ENCODE measurements at places on chromosomes 2 and 18.
A peak's percentile ranks its signal among the peaks of the same experiment; 100 is the strongest.

GRCh38 chr18:12397793-12398192, 9.9 kb upstream of the PRELID3A start:
- DNase-seq: no peak

DNA sequence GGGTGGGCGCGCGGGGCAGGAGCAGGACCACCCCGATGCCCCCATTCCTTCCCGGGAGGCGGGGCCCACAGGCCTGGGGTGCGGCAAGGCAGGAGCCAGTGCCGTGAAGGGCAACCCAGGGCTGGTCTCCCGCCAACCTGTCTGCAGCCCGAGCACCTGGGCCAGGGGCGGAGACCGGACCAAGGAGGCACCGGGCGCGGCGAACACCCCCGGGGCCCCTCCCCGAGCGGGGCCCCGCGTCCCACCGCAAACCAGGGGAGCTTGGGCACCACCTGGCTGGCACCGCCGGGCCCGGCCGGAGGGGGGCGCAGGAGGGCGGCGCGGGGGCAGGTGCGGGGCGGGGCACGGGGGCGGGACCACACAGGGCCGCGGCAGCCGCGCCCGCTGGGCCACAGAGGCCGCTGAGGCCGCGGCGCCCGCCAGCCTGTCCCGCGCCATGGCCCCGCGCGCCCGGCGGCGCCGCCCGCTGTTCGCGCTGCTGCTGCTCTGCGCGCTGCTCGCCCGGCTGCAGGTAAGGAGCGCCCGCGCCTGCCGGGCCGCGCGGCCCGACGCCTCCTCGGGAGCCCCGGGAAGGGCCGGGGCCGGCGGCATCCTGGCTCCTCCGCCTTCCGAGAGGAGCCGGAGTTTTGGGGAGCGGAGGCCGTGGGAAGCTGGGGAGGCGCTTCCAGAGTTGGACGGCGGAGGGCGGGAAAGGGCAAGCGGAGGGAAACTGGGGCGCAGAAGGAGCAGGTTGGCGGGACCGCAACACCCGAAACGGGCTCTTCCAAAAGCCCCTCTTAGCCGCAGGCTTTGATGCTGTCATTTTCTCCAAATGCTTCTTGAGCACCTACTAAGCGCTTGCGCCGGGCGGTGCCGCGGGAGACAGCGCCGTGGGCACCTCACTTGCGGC, at the start of gene TNFRSF11A:
Gene TNFRSF11A (plus strand): TSS at position 394 of the 889 bp plus-strand sequence. CDS start 43 bp downstream, at position 437.
- DNase-seq: peak; percentile 79

- DNase-seq: no peak
Observed at GRCh38 chr2:65687614-65688013, 255.2 kb upstream of the SPRED2 start.

DNA sequence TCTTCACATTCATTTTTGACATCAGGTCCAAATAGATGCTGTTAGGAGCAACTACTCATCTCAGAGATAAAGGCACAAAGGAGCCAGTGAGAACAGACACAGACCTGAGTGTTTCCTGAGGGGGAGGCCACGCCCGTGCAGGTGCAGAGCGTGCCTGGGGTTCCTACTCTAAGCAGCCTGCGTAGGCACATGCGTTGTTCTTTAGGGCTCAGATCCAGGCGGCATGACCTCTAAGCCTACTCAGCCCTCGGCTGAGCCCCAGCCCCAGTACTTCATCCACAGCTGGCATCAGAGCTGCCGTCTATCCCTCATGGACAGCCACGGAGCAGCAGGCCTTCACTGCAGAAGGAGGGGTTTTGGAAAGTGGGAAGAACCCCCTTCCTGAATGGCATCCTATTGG, 54.9 kb upstream of the PXDN start:
- no peak for DNase-seq

DNA sequence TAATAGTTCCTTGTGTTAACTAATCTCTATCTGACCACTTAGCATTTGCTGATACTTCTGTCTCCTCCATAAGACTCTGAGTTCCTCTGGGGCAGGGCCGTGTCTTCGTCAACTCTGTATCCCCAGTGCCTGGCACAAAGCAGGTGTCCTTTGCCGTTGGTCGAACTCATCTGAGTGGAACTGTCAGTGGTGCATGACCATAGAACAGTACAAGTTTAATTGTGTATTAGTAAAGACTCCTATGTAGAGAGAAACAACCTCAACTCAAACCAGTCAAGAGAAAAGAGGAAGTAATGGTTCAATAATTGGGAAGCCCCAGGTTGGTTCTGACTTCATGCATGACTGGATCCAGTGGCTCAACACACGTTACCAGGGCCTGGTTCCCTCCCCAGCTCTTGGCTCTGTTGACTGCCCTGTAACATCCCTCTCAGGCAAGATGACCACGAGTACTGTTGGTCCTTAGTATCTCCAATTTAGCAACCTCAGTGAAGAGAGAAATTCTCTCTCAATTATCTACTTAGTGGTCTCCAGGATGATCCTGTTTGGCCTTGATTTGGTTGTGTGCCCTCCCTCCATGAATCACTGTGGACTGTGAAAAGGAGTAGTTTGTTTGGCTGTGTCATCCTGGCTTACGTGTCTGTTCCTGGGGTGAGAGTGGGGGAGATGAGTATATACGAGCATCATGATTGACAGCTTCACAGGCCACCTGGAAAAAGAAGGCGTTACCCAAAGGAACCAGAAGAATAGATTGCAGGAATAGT, 58.5 kb upstream of the MSH6 start:
- no peak for DNase-seq

- DNase-seq: no peak
Observed at GRCh38 chr2:194486326-194486725, 1170.7 kb upstream of the SLC39A10 start.

DNA sequence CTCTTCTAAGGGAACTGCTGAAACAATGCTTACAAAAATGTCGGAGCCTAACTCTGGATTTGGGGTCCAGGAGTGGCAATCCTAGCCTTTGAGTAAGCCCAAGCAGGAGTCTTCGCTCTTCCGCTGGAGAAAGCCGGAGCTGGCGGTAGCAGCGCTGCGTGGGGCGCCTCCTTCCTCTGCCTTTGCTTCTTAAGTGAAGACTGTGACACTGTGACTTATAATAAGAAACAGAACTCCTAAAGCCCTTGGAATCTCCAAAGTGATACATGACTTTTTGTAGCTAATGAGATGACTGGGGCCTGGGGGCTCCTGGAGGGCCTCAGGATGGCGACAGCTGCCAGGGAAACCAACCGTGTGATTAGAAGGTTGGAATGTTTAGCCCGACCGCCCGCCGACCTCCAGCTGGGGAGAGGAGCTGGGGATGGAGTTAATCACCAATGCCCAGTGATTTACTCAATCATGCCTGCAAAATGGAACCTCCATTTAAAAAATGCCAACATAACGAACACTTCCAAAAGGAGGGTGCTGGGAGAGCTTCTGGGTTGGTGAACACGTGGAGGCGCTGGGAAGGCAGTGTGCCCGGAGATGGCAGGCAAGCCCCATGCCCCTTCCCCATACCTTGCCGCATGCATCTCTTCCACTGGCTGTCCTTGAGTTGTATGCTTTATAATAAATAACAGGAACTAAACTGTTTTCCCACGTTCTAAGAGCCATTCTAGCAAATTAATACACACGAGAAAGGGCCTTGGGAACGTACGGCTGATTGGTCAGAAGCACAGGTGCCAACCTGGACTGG, 29.0 kb upstream of the MAL start:
- DNase-seq: no peak

DNA sequence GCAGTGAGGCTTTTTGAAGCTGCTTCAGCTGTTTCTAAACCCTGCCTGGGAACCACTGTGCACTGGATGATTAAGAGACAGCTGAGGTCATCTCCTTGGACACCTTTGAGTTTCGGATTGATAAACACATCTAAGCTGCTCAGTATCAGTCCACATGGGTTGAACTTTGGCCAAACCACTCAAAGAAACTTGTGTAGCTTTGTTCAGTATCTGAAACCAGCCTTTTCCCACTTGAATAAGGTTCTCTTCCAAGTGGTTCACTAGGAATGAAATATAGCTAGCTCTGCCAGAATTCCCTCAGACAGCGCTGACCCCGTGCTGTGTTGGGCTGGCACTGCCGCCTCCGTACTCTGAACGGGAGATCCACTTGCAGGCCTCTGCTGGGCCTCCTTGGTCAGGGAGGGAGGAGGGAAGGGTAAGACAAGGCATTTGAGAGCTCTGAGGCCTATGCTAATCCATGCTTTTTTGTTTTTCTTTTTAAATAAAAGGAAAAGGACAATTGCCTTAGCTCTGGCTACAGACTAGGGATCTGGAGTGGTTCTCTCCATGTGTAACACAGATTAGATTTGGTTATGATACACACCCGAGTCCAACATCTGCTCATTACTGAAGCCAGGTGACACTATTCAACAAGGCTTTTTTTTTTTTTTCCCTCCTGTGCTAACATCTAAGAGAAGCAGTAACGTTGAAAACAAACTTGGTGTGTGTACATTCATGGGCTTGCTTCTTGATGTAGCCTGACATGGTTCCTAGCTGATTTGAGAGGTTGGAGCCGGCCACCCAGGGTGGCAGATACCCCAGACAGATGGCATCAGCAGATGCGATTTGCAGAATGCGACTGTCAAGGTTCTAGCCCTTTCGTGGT, 67.7 kb downstream of the NCK2 start:
- peak; percentile 62 for DNase-seq

DNA sequence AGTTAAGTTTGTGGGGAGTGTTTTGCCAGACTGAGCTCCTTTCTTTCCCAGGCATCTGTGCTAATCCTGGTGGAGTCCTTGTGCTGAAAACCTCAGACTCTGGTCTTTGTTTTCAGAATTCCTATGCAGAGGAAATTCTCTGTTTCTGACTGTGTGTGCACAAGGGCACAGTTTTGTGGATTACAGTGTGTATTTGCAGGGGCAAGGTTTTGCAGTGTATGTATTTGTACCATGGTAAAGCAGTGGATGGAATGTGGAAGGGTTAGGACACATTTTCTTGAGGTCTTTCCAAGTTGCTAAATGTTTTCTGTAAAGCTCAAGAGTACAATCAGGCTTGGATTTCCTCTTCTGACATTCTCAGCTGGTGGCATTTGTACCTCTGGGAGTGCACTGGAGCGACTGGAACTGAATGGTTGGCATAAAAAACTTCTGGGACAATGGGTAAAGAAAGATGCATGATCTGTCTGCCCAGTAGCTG, 139.5 kb upstream of the RND3 start:
- DNase-seq: no peak

DNA sequence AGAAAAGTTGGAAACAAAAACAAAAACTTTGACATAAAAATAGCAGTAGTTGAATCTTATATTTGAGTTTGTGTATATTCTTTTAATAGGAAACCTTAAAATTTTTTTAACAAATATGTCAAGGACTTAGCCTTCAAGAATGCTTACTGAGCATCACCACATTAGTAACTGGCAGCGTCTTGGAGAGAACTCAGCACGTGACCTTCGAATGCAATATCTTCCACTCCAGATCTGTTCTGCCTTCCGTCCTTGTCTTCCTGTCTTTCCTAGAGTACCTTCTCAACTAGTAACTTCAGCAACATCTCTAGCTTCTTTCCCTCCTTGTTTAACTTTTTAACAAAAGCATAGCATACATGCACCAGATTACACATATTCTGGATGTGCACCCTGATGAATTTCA, 972 bp downstream of the RSAD2 start:
- no peak for DNase-seq

DNA sequence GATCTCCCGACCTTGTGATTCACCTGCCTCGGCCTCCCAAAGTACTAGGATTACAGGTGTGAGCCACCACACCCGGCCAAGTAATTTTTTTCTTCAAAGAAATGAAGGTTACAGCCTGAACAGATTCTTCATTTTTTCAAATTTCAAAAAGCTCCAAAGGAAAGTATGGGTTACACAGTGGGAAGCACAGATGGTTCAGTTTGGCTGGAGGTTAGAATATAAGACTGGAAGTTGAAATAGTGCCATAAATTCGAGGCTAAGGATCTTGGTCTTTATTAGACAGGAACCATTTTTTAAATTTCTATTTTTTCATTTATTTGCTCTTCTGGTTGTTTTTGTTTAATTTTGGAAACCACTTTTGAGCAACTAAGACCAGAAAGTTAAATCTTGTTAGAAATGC, 120.0 kb downstream of the STK39 start:
- DNase-seq: no peak

DNA sequence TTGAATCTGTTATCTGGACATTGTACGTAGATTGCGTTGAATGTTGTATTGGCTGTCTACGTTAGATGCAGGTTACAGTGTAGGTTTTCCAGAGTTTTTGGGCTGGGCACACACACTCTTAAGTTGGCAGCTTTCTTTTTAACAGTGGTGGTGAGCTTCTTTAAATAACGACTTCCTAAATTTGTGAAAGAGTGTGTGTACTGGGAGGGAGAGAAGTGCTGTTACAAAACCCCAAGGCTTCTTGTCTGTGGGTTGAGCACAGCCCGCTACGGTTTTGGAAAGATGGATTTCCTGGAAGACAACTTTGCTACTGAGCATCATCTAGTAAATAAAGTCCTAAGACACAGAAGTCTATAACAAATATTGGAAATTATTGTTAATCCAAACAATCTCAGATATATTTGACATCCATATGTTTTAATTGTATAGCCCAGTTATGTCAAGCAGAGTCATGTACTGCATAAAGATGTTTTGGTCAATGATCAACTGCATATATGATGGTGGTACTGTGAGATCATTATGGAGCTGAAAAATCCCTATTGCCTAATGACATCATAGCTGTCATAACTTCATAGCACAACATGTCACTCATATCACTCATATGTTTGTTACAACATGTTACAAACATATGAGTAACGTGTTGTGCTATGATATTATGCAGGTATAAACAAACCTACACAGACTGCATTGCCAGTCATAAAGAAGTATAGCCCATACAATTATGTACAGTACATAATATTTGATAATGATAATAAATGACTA, 7.9 kb upstream of the THUMPD2 start:
- no peak for DNase-seq

GRCh38 chr2:187541086-187542085, 12.8 kb downstream of the TFPI start:
- DNase-seq: no peak

DNA sequence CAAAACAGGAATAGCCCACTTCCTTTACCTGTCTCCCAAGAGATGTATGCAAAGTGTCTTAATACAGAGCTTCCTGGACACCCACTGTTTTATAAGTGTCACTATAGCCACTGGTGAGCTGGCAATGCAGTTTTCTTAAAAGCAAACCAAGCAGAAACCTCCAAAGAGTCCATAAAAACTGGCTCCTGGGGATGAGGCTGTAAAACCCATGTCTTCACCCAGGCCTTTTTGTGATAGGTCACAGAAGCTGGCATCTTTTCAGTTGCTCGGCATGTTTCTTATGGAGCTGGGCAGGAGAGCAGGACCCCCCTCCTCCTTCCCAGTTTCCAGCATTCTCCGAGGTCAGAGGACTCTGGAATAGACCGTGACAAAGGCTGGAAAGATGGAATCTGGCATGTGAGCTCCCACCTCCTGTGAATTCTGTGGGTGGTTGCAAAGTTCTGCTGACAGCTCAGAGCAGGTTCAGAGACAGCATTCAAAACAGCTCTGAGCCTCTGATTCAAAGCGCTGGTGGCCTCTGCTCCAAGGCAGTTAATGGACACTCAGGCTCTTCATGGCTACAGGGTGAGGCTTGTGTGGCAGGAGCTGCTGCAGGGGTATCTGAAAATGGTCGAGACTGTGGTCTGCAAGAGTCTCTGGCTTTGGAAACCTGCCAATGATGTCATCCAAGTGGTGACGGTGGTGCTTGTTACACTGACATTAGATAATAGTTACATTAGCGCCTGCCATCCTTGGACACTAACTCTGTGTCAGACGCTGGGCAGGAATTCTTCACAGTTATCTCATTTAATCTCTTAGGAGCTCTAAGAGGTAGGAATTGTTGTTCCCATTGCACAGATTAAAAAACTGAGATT, 283.4 kb downstream of the CLIP4 start:
- no peak for DNase-seq

All from GM19239 (cell line).